Hematopoietic multipotent progenitor cell treated with erythropoietin and hydrocortisone succinate and interleukin-3 and kit ligand, for 8 days (in vitro differentiated cells): ENCODE measurements at places on chromosomes 5 and 9.

GRCh38 chr9:97462914-97463313 lies 38.6 kb upstream of the TMOD1 start:
- no peak for DNase-seq

DNA sequence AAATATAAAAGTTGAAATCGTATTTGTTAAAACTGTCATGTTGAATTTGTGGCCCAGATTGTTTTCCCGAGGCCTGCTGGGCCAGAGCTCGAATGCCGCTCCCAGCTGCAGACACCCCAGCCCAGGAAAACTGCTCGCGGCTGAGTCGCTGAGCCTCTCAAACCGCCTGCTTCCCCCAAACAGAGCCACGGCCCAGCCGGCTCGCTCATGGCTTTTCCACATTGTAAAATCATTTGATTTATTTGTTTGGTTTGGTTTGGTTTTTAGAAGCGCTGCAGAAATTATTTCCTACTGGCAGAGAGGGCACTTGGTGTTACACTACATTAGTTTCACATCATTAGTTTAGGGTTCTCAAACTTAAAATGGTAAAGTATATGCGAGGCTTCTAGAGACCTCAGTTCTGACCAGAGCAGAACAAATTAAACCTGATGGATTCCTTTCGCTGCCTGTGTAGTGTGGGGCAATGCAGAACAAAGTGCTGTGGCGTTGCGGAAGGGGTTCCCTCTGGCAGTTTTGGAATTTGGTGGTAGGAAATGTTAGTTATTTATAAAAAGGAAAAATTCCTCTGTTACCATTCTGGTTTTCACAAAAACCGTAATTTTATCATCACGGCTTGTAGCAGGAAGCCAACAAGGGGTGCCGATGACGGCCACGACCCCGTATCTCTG lies 156.5 kb upstream of the PITX1 start:
- no peak for DNase-seq

- DNase-seq: peak; percentile 32
Observed at GRCh38 chr5:87120518-87121303, 147.0 kb upstream of the RASA1 start.

- no peak for DNase-seq
Observed at GRCh38 chr9:2729003-2729402, 11.7 kb downstream of the KCNV2 start.

- DNase-seq: no peak
Observed at GRCh38 chr9:109886041-109886440, 106.0 kb downstream of the PALM2AKAP2 start.

GRCh38 chr9:114233491-114234185 lies 78.3 kb downstream of the COL27A1 start:
- DNase-seq: no peak
